NB4 (cell line): ENCODE measurements at places on chromosomes 2 and 18.
A peak's percentile ranks its signal among the peaks of the same experiment; 100 is the strongest.

DNA sequence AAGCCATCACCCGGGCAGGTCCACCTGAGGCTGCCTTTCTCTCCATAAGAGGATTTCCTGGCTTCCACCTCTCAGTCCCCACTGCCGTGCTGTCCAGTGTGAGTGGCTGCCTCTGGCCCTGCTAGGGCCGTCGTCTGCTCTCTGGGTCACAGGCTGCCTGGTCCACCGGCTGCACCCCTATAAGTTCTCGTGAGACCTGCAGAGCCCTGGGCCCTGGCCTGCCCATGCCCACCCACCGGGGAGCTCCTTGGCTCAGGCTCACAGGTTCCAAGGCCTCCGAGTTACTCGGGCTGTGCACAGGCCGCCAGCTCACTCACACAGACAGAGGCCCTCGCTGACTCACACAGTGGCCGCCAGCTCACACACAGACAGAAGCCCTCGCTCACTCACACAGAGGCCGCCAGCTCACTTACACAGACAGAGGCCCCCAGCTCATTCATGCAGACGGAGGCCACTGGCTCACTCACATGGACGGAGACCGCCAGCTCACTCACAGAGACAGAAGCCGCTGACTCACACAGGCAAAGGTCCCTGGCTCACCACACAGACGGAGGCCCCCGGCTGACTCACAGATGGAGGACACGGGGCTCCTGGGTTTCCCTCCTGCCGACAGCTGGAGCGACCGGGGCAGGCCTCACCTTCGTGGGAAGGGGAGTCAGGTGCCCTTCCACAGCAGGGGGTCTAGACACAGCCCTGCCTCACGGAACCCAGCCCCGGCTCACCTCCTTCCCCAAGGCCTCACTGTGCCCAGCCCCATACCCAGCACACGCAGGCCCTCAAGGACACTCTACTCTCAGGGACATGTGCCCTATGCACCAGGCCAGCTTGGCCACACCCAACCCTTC is 334.1 kb upstream of the MYT1L start:
- DNase-seq: peak; percentile 19

GRCh38 chr2:28997237-28997846 is 16.2 kb downstream of the TOGARAM2 start:
- no peak for DNase-seq

DNA sequence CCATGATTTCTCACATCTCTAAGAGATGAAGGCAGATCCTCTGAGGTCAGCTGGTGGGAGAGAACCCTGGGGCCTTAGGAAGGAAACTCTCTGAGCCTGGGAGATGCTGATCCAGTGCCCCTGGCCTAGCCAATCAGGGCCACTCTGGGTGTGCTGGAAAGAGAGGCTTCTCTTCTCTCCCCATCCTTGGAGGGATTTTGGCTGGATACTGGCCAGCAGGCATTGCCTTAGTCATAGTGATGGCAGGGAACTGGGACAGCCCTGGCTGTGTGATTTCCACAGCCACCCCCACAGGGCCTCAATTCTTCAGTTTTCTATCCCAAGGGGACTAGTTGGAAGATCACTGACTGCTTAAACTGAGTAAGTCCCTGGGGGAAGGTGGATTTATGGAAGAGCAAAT is 26.6 kb upstream of the PLB1 start:
- peak; percentile 39 for DNase-seq

DNA sequence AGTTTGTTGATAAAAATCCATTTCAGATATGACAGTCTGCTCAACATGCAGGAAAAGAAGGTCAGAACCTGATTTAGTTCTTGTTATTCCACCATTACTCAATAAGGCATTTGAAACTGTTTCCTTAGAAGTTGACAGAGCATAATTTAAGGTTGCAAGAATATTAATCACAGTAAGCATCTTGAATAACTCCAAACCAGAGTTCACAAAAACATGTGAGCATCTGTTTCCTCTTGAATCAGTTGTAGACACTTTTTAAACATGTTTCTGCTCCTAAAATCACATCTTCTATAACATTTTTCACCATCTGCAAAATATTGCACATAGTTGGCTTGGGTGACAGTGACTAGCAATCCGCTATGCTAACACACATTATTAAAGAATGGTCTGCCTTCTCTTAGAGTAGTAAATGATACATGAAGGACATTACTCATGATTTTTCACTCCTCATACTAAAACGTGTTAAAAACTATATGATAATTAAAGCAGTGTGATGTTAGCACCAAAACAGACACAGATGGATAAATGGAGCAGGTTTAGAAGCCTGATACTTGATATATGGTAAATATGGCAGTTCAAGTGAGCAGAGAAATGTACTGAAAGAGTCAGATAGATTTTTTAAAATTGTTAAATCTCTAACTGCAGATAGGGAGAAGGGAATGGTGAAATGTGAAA is 30.3 kb downstream of the AKAIN1 start:
- DNase-seq: no peak

- DNase-seq: no peak
Observed at GRCh38 chr18:25055076-25055475, 296.9 kb downstream of the ZNF521 start.

GRCh38 chr2:9937968-9938367 is 13.5 kb upstream of the GRHL1 start:
- no peak for DNase-seq

GRCh38 chr18:13276530-13277520 is 58.3 kb downstream of the LDLRAD4 start:
- DNase-seq: no peak

GRCh38 chr2:161766334-161766733 is 142.1 kb downstream of the SLC4A10 start:
- no peak for DNase-seq

DNA sequence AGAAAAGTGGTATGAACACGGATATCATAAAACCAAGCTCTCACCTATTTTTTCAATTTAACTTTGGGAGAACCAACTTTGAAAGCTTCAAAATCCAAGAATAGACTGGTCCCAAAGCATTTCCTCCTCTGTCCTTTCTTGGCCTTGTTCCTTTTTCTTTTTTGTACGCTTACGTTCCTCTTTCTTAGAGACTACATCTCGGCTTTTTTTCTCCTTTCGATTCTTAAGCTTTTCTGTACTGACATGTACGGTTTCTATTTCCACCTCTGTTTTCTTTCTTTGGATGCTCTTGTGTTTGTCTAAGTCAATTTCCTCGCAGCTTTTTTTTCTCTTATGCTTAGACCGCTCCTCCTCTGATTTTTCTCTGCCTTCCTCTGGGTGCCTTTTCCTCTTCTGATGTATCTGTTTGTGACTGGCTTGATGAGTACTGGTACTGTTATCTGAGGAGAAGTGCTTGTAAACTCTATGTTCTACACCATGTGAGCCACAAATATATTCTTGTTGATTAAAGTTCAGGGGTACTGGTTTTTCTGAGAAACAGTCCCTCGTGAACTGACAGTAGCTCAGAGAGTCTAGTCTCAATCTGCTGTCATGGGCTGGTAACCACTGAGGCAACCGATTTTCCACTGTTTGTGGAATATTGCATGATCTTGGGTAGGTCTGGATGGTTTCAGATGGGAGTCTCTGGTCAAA is 11.5 kb upstream of the RNU2-63P start:
- no peak for DNase-seq

- DNase-seq: no peak
Observed at GRCh38 chr2:71938108-71938507, 209.6 kb downstream of the CYP26B1 start.

DNA sequence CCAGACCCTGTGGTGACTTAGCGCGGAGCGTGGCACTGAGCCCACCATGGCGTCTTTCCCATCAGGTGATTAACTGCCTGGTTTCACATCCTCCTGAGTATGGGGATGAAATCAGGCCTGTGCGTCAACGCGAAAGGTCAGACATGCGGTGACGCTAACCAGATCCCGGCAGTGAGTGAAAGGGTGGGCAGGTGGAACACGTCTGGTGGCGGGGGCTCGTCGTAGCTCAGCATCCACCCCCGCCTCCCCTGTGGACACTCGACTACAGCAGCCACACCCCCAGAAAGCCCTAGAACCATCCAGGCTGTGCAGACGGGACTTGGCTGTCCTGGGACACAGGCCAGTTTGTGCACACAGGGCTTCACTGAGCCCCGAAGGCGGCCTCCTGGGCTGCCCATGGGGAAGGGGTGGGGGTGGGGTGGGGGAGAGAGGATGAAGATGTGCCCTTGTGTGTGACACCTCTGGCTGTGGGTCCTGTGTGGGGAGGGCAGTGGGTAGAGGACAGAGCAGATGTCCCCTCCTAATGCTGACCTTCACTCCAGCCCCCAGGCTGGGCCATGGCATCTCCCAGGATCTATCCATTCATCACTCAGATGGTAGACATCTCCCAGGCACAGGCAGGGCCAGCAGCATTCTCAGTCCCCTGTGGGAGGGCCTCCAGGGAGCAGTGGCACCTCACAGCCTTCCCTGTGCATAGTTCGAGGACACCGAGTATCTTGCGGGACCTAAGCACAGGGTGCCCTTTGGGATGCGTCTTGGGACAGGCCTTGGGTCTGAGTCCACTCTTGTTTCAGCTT is 27.5 kb downstream of the RAMP1 start:
- no peak for DNase-seq

DNA sequence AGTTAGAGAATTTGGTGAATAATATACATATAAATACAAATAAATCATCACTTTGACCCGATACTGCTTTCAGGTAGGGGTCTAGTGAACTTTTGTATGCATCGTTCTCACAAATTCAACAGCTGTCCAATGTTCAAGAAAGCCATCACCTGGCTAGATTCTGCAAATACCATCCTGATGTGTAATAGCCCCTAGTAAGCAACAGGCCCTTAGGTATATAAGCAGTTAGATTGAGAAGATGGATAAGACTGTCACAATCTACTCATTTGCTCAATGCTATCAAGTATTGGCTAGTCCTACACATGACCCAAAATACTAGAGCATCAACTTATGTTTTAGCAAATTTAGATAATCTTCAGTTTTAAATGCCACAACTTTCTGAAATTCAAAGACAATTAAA is 20.7 kb upstream of the DSG1 start:
- no peak for DNase-seq

DNA sequence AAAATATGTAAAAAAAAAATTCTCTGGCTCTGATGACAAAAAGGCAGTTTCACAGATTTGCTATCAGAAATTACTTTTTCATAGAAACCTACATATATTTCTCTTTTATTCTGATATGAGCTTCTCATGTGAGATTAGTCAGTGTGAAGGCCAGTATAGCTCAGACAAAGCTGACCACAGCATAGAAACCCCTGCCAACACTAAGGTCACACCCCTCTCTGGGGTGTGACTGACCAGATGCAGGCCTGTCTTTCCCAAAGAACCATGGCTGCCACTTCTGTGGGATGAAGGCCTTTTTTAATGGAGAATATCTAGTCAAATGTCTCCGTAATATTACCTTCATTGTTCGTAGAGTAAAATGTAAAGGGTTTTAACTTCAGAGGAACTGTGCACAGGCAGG is 330.3 kb upstream of the KCNJ3 start:
- no peak for DNase-seq

- no peak for DNase-seq
Observed at GRCh38 chr18:62332964-62333695, 8.0 kb downstream of the TNFRSF11A start.

GRCh38 chr2:119170504-119170903 is 12.0 kb upstream of the C1QL2 start:
- no peak for DNase-seq

- no peak for DNase-seq
Observed at GRCh38 chr18:66682855-66683322, 79.0 kb upstream of the CDH19 start.

DNA sequence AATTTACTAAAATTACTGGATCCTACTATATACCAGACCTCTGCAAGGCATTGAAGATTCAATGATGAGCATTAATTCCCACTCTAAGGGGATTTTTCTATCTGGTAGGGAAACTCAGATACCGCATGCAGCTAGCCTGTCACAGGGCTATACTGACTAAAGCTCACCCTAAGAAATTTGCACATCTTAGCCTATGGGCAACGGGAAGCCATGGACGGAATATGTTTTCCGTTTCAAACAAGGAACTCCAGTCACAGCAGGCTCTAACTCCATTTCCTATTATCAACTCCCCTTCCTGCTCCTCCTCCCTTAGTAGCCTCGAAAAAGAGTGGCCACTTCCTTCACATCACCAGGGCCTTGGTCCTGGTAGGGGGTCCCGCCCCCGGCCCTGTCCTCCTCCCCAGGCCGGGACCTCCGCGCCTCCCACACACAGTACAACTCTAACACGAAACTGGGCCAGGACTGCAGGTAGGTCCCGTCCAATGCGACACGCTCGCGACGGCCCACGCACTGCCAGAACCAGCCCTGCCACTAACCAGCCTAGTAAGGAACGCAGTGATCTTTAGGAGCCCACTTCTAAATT is 659 bp upstream of the COX5B start:
- DNase-seq: peak; percentile 65

- no peak for DNase-seq
Observed at GRCh38 chr18:3726238-3726951, 276.4 kb downstream of the TGIF1 start.

- DNase-seq: no peak
Observed at GRCh38 chr2:214484239-214484638, 73.4 kb downstream of the VWC2L start.

DNA sequence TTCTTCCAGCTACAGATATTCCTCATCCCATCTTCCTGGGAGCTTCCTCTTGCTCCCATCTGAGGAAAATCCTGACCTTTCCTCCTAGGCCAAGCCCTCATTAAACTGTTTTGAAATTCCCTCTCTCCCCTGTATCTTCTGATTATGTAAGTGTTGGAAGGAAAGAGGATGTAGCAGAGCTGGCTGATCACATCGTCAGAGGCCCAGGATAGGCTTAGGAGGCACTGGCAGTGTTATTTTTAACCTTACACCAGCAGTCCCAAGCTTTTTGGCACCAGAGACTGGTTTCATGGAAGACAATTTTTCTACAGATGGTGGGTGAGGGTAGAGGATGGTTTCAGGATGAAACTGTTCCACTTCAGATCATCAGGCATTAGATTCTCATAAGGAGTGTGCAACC is 630.4 kb downstream of the EPHA4 start:
- DNase-seq: no peak

- DNase-seq: no peak
Observed at GRCh38 chr18:24197412-24197811, 58.5 kb downstream of the CABYR start.

- DNase-seq: no peak
Observed at GRCh38 chr18:22668496-22668895, 250.8 kb upstream of the CTAGE1 start.

DNA sequence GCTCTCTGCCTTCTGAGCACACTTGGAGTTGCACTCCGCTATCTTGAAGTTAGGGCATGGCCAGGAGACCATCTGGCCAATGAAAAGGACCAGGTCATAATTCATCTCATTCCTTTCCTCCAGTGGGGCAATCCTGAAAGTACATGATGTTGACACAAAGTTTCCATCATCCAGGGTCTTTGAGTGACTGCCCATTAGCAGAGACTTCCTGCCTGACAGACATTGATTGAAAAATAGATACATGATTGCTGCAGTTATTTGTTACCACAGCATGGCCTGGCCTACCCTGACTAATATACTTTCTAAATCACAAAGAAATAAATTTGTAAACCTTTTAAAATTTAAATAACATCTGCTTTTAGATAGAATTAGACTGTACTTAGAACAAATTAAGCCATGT is 50.0 kb upstream of the SCG2 start:
- DNase-seq: no peak

DNA sequence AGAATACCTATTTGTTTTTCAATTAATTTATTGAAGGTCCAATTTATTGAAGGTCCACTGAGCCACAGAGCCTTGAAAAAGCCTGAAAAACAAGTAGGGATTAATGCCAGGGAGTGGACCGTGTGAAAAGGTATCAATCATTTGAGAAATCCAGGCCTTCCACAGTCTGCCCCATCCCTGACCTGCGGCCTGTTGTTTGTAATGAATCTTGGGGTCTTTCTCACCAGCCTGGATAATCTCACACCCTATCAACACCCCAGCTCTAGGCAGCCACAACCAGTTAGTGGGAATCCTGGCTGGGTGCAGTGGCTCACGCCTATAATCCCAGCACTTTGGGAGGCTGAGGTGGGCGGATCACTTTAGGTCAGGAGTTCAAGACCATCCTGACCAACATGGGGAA is 47.8 kb downstream of the TNFRSF11A start:
- no peak for DNase-seq
